ENCODE measurements at places on chromosomes 1 and 21.
A peak's percentile ranks its signal among the peaks of the same experiment; 100 is the strongest.

DNA sequence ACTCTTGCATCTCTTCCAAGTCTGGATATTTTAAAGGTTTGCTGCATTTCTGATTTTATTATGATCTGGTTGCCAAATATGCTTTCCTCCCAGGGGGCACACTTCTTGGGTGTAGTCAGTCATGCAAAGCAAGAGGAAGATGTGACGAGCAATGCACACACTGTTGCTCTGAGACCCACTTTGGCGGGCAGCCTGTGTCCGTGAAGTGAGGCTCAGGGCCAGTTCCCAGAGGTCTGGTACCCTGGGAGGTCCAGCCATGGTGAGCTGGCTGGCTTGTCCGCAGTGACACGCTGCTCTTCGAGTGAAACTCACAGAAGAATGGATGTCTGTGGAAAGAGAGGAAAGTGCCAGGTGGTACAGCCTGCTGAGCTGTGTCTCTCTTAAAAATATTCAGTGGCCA, 52.8 kb upstream of the EDN2 start:
- peak; percentile 73 for DNase-seq

DNA sequence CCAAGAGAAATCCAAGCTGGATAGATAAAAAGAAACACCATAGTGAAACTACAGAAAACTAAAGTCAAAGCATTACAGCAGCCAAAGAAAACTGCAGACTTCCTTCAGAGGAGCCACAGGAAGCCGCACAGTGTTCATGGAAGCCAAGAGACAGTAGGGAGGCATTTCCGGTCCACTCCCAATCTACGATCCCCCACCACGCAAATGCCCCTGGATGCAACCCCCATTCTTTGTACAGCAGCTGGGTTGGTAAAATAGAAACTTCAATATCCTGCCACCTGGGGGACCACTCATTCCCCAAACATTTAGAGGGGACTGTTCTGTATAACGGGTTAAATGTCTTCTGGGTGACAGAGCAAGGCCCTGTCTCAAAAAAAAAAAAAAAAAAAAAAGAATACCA, 43.9 kb upstream of the TSPEAR start:
- no peak for DNase-seq

DNA sequence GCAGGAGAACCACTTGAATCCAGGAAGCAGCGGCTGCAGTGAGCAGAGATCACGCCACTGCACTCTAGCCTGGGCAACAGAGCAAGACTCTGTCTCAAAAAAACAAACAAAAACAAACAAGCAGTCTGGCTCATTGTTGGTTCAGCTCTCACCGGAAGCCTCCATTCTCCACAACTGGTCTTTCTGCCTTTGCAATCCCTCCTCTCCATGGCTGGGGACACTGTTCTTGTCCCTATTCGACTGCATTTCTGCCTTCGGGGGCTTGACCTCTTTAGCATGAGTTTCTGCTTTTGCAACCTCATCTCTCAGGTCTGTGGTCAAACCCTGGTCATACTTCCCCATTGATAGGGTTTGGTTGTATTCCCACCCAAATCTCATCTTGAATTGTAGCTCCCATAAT, 216.3 kb upstream of the NR5A2 start:
- DNase-seq = no peak

GRCh38 chr1:23441446-23442148, 17.0 kb upstream of the TCEA3 start:
- DNase-seq = no peak

DNA sequence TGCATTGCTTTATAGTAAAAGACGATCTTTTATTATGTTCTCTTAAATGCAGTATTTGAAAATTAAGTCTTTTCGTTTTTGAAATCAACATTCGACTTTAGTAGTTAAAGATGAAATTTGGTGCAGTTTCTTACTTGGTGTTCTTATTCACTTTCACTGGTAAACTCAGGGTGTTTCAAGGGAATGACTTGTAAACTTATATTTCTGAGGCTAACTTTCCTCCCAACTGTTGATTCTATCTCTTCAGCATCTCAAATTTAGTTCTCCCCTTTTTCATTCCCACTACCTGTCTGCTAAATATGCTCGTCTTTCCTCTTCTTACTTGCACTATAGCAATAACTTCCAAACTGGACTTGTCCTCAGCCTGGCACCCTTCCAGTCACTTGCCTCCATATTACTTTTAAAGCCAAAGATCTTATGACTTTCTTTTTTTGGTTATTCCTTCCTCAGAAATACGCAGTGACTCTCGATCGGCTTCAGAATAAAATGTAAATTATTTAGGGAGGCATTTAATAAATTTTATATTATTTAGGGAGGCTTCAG, 988 bp downstream of the SLC35A3 start:
- DNase-seq = no peak

DNA sequence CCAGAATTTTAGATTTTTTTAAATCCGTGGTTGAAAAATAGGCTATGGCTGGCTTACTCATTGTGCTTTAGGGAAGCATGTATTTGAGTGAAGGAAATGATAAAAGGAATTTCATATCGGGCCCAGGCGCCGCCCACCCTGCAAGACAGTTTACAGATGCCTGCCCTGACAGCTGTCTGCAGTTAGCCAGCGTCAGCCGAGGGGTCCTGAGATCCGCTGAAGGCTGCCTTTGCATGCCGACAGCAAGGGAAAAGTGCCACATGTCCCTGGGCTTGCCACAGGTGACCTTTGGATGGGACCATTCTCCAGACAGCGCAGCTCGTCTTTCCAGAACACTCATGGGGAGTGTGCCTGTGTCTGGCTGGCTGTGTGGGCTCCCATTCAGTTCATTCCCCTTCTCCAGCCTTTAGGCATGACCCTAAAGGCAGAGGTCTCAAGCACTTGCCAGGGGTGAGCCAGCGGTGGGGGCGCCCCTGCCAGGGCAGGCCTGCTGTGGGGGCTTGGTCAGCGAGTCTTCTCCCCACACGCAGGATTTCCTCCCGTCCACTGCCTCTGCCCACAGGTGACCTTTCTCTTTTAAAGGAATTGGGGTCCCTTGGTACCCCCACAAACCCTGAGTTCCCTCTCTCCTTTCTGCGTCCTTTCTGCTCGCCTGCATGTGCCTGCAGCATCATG, 46.1 kb upstream of the TRAPPC10 start:
- DNase-seq = no peak

- peak; percentile 13 for DNase-seq
These were observed 17.1 kb upstream of the PROK1 start for GRCh38 chr1:110433803-110434202.

- DNase-seq = no peak
These were observed 30.4 kb downstream of the S100A10 start for GRCh38 chr1:151963288-151963687.

Data from HFFc6 (cell line).